ENCODE measurements at places on chromosomes 5 and 9.

DNA sequence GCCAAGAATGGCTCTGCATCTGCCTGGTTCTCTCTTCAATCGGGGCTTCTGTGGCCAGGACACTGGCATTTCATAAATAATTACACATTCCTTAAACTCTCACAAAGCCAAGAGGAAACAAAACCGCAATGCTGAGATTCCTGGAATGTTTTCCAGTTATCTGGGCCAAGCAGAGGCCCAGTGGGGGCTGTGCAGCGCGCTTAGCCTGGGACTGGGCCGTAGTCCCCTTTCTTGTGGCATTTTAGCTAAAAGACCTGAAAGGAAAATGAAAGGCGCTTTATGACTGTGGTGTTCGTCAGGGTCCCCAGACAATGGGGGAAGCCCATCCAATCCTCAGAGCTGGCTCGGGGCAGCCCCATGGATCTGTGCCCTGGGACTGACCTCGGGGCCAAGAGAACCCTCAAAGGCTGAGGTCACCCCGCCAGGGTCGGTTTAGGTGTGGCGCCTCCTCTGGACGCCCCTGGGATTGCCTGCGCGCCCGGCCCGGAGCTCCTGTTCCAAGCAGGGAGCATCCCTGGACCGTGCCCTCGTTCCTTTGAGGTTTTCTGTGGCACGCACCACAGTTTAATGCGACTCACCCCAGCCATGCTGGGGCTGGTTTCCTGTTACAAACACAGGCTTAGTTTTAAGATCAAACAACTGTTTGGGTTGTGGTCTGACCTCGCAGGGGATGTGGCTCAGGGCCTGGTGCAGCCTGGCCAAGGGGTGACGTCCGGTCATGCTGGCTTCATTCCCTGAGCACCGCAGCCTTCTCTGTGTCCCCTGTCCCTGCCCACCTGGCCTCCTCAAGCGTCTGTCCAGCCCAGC is 51.5 kb upstream of the NKD2 start:
- peak; percentile 86 for DNase-seq

DNA sequence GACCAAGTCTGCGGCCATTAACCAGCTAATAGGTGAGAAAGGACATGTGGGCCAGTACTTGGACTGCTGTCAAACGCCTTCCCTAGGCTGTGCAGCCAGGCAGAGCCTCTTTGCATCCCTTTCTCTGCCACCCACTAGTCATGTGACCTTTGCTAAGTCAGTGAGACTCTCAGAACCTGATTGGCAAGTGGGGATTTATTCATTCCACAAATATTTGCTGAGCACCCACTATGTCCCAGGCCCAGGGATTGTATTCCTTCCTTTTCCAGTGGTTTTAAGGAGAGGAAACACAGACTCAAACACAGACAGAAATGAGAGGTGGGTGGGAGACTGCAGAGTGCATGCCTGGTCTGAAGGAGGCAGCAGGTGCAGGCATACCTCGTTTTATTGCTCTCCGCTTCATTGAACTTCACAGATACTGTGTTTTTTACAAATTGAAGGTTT is 71.6 kb upstream of the GALNT10 start:
- peak; percentile 53 for DNase-seq

GRCh38 chr9:7828334-7828733 is 28.8 kb upstream of the DMAC1 start:
- DNase-seq: peak; percentile 57

GRCh38 chr9:27157736-27158135 is 48.7 kb downstream of the TEK start:
- no peak for DNase-seq

DNA sequence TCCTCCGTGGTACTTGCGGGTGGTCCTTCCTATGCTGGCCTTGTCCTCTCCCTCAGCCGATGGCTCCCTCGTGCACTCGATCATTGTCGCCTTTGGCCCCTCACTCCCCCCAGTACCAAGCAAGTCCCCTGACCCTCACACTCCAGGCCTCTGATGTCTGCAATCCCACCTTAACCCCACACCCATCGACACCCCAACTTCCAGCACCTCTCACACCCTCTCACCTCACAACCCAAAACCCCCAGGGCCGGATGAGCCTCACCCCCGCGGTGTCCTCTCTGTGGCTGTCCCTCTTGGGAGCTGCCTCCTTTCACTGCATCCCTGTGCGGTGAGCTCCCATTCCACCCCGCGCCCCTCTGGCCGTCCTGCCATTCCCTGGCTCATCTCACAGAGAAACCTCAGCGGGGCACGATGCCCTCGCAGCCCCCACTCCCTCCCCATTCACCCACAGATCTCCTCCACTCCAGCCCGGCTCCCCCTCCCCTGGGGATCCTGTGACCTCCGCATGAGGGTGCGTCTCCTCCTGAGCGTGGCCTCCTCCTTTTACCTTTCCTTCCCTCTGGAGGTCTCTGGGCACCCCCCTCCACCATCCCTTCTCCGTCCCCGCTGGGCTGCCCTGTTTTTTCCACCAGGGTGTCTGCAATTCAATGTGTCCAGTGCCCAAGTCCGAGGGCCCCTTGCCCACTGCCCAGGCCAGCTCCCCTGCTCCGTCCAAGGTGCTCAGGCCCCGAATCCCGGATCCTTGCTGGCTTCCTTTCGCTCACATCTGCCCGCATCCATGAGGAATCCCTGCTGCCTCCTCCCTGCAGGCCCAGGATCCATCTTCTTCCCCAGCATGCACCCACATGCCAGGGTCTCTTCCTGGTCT is 15.8 kb upstream of the RNU6ATAC start:
- DNase-seq: no peak

GRCh38 chr9:118665226-118665919 is 703.9 kb downstream of the BRINP1 start:
- no peak for DNase-seq

GRCh38 chr5:141958113-141958512 is at the start of gene PCDH12:
Gene PCDH12, minus strand, starts transcription at chr5:141958202. Its CDS starts 351 bp downstream, at chr5:141957851.
- DNase-seq: peak; percentile 56

- no peak for DNase-seq
These were observed 38.6 kb downstream of the EPB41L4B start for GRCh38 chr9:109282302-109282701.

DNA sequence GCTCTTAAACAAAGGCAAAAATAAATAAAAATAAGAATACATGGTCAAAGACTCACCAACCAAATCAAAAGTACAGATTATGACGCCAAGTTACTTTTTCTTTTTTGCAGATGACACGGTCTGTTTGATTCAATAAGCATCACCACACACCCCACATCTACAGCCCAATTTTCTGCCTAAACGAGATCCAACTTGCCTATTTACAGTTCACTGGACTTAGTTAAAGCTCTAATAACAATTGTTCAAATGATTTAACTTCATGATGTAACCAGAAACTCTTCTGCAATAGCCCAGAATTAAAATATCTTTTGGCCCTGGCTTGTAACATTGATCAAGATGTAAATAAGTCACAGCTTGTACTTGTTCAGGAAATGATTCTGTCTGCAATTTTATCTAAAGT is 590.3 kb upstream of the C9orf72 start:
- DNase-seq: no peak

DNA sequence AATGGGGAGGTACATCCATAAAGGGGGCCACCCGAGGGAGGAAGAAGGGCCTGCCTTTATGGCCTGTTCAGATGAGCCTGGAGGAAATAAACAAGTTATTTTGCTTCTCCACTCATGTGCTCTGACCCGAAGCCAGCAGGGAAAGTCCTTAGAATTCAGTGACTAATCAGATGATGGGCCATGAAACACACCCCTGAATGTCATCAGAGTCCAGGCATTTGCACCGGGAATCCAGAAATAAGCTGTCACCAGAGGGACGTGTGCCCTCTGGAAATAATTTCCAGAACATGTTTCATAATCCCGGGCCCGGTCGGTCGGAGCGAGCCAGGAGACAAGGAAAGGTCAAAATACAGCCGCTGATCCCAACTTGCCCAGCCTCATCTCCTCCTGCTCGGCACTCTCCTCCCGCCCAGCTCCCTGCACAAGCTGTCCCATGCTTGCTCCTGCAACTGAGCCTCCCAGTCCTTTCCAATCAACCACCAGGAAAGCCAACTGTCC is 73.6 kb upstream of the ZNF622 start:
- DNase-seq: peak; percentile 63

GRCh38 chr5:44278469-44278868 is 110.8 kb downstream of the FGF10 start:
- no peak for DNase-seq

GRCh38 chr5:77356740-77357139 is 135.4 kb downstream of the WDR41 start:
- DNase-seq: peak; percentile 72

GRCh38 chr5:154296525-154297159 is 106.1 kb downstream of the GALNT10 start:
- DNase-seq: no peak

GRCh38 chr5:142769251-142769792 is 855 bp upstream of the ARHGAP26 start:
- no peak for DNase-seq

DNA sequence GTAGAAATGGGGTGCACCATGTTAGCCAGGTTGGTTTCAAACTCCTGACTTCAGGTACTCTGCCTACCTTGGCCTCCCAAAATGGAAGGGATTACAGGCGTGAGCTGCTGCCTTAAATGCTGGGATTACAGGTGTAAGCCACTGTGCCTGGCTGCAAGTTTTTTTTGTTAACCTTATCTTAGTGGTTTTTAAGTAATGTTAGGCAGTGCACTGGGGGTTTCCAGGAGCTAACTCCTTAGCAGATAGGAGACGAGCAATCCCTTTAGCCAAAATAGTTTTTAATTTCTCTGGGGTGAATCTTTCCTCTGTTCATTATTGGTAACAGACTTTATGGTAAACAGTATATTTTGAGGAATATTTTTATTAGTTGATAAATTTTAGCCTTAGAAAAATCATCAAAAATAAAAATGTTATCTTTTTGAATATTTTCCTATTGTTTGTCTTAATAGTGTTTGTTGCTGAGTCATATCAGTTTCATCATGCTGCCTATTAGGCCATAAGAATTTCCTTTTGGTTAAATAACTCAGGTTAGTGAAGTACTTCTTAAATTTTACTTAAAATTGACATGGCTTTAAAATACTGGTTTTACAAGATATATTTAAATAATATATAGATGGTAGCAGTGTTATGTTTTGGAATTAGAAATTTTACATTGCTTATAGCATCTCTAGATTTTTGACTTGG is 37.9 kb downstream of the LMNB1 start:
- no peak for DNase-seq

GRCh38 chr9:92136184-92136858 is 21.1 kb upstream of the SPTLC1 start:
- DNase-seq: no peak

- DNase-seq: no peak
These were observed 464.9 kb downstream of the TLE1 start for GRCh38 chr9:81224166-81225081.

DNA sequence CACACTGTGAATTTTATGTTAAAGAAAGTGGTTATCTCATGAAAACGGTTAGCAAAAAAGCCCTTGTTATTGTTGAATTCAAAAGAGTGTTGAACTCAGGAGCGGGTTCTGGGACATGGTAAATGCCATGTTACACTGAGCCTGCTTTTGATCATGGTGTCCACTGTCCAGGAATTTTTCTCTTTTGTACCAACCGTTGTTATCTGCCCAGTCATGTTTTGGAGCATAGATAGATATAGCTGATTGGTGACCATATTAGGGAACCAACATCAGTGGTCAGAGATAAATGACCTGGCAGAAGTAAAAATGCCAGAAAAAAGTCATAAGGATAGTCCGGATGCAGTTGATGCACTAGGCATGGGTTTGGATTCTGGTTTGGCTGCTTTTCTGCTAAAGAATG is 29.3 kb downstream of the DOCK2 start:
- no peak for DNase-seq

- DNase-seq: no peak
These were observed 515 bp upstream of the AGPAT2 start for GRCh38 chr9:136687721-136688223.

- no peak for DNase-seq
These were observed 652.3 kb upstream of the FTMT start for GRCh38 chr5:121199216-121199999.

DNA sequence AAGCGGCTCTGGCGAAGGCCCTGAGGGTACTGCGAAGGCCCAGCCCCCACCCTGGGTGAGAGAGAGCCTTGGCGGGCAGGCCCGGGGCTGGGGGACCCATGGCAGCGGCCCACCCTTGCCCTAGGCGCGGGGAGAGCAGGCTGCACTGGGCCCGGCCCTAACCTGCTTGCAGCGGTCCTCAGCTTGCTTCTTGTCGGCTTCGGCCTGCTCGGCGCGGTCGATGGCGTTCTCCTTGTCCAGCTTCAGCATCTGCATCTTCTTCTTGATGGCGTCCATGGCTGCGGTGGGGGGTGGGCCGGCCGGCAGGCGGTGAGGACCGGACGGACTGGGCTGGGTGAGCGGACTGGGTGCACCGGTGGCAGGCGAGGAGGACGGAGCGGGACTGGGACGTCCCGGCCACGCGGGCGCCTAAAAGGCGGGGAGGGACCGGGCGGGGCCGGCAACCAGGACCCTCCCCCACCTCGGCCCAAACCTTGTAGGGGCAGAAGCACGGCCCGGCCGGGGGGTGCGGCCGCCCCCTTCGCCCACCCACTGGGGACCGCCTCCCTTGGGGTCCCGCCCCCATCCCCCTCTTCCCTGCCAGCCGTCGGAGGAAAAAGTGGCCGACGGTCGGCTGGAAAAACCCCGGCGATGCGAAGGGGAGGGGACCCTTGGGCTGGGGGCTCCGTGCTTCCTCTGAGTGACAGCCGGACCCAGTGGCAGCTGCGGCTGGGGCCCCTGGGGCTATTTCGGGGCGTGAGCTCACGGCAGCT is at the start of gene TPM2:
Gene TPM2, minus strand, starts transcription at position 384 of the 752 bp plus-strand sequence. Its CDS starts 108 bp downstream, at position 276.
- DNase-seq: peak; percentile 88

DNA sequence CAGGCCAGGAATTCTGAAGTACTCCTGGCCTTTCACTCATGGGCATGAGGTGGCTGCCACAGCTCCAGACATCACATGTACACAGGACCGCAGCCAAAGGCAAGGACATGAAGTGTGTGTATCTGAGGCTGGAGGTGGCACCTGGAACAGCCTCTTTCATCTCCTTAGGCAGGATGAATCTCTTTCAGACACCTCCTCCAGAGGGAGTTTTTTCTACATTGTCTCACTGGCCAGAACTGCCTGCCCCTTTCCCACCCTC is 142.8 kb downstream of the BARX1 start:
- no peak for DNase-seq

DNA sequence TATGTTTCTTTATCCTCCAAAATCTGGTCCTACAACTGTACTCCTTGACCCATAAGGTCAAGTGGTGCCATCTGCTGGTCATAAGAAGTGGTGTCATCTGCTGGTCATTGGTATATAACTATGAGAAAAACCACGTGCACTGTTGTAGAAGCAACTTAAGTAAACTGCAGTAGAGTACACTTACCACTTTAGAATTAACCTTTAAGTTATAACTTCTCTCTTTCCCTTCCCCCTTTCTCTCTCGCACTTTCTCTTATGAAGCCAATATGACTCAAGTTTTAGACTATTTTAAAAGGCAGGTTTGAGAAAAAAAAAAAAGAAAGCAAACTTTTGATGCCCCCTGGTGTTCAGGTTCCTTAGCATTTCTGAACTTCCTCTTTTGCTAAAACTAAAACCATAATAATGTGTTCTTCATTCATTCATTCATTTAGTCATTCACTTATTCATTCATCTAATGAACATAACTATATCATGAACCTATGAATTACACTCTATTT is 12.8 kb upstream of the MTAP start:
- peak; percentile 80 for DNase-seq

All from HT1080 (cell line).